Breast epithelium (tissue), 4 donors: ENCODE measurements at places on chromosomes 6 and 20.

GRCh38 chr6:116111552-116112528 is 11.2 kb downstream of the NT5DC1 start:
- DNase-seq: no peak

- DNase-seq: no peak
Measured at GRCh38 chr6:2426561-2427340, 181.3 kb upstream of the GMDS start.

DNA sequence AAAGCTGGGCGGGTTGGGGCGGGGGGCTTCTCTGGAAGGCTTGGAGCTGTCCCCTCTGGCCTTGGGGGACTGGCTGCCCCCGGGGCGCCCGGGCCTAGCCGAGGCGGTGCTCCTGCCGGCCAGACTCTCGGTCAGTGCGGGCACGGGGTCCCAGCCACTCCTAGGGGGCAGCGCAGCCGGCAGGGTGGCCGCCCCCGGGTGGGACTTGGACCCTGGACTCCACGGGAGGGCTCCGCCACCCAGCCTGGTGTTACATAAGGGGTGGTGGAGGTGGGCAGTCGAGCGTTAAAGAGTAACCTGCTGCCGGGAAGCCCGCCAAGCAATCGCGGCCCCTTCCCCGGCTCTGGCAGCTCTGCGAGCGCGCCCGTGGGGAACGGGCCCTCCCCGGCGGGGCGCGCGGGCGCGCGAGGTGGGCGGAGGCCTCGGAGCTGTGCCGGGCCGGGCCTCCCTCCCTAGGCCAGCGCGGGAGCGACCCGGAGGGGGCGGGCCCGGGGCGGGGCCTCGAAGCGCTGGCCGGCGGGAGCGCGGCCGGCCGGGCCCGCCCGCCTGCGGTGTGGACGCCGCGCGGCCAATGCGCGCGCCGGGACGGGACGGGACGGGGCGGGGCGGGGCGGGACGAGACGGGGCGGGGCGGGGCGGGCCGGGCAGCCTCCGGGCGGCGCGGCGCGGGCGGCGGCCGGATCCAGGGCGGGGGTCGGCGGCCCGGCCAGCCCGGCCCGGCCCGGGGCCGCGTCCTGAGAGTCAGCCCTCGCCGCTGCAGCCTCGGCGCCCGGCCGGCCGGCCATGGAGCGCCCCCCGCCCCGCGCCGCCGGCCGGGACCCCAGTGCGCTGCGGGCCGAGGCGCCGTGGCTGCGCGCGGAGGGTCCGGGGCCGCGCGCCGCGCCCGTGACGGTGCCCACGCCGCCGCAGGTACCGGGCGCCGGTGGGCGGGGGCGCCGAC is at the start of gene SLC2A4RG:
SLC2A4RG (plus strand) TSS at position 647 of the 940 bp plus-strand sequence; CDS start at position 784, 137 bp downstream.
- peak; percentile 70 for DNase-seq

- no peak for DNase-seq
Measured at GRCh38 chr6:34234667-34235306, 1.9 kb upstream of the HMGA1 start.

DNA sequence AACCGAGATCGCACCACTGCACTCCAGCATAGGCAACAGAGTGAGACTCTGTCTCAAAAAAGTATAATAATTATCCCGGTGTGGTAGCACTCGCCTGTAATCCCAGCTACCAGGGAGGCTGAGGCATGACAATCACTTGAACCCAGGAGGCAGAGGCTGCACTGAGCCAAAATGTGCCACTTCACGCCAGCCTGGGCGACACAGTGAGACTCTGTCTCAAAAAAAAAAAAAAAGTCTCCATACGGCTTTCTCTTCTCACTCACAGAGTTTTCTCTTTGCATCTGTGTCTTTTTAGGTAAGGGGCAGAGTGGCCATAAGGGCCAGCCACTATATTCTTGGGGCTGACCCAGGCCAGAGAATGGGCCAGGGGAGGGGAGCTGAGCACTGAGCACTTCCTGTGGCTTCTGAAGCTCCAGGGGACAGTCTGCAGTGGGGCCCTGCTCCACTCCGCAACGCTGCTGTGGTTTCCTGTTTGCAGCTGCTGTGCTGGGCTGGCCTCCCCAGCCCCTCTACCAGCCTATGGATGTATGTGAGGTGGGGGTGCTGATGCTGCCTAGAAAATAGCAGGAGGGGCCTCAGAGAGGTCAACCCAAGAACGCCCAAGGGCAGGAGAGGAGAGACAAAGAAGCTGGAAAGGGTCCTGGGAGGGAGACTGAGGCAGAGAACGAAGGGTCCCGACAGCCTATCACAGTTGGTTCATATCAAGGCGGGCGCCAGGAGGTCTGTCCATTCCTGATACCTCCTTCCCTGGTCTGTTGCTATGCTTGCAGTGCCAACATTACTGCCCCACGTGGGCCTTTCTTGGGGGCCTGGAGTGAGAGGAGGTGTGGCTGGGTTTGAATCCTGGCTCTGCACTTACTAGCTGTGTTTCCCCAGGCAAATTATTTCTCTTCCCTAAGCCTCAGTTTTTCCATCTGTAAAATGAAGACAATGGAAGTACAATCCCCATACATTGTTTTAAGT is 16.0 kb downstream of the SLA2 start:
- DNase-seq: no peak

GRCh38 chr6:75450903-75451302 is 42.7 kb downstream of the FILIP1 start:
- DNase-seq: no peak

- DNase-seq: no peak
Measured at GRCh38 chr20:48897305-48898010, 24.1 kb upstream of the ARFGEF2 start.

DNA sequence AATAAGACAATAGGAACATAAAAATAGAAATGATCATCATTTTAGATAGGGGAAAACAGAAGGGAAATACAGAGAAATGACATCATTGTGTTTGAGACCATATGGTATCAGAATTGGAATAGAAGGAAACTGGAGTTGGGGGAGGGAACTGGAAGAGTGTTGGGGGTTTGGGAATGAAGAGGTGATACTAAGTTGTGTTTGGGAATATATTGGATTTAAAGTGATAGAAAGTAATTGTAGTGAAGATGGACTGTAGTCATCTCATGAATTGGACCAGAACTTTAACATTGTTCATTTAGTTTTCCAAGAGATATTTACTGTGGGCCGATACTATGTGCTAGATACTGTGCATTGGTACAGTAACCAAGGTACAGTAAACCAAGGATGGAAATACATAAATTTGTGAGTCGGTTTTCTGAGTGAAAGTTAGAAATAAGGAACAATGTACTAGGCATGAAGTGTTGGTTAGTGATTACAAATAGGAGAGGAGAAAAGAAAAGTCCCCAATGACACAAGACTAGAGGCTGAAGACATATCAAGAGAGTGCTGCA is 32.3 kb downstream of the KCNQ5 start:
- no peak for DNase-seq

GRCh38 chr6:127956956-127957355 is 56.1 kb upstream of the THEMIS start:
- no peak for DNase-seq

- DNase-seq: peak; percentile 92
Measured at GRCh38 chr6:16759646-16760515, 1.4 kb downstream of the ATXN1 start.

DNA sequence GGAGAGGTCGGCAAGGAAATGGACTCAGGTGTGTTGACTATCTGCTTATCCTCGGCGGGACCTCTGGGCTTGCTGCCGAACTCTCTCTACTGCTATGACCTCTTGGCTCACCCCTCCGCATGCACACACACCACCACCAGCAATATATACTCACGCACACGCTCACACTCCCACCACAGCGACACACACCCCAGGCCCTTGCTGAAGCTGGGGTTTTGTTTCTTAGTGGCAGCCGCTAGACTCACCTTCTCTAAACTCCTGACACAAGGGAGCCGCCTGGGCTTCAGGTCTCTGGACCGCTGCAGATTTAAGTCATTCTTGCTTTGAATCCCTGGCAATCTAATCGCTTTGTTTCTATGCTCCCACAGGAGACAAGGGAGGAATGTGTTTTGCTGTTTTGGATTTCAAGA is 59.4 kb upstream of the BACH2 start:
- DNase-seq: no peak

DNA sequence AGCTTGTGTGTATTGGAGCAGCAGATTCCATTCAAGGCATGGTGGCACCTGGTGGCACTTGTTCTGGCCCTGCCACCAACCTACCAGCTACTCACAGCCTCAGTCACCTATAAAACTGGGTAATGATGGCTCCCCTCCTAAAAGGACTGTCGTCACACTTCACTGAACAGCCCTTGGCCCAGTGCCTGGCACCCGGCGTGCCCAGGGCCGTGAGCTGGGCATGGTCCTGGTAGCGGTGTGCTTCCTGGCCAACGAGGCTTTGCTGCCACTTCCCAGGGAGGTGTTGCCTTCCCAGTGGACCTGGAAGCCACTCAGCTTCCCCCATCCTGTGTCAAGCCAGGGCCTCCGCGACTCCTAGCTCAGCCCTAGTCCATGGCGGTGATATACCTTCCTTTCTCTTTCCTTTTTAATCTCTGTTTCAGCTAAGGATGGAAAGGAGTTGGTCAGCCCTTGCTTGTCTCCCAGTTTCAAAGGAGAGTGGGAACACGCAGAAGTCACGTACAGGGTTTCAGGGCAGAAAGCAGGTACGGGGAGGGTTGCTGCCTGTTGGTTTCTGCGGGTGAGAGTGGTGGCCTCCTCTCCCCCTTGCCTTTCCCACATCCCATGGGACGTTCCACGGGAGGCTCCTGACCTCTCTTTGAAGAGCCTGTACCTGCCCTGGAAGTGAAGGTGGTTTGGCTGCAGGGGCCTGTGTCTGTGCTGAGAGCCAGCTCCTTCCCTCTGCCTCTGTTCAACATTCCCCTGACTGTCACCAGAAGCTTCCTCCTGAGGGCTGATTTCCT is 25.5 kb downstream of the ENTPD6 start:
- no peak for DNase-seq

GRCh38 chr6:160042788-160043301 is 74.0 kb downstream of the IGF2R start:
- no peak for DNase-seq

GRCh38 chr20:50058662-50059402 is 54.1 kb downstream of the UBE2V1 start:
- DNase-seq: no peak

DNA sequence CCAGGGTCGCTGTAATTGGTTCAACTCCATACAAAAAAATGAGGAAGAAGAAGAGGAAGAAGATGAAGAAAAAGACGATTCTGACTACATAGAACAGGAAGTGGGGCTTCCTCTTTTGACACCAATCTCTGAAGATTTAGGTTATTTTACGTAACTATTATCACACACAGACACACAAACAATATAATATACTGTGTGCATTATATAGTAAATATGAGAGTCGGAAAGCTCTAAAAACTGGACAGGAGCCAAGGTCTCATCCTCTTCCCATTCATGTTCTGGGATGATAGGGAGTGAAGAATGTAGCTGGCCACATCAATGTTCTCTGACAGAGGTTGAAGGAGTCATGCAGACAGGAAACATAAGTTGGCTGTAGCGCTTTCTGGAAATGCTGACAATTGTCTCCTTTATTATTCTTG is 13.3 kb downstream of the RSPH4A start:
- DNase-seq: no peak

DNA sequence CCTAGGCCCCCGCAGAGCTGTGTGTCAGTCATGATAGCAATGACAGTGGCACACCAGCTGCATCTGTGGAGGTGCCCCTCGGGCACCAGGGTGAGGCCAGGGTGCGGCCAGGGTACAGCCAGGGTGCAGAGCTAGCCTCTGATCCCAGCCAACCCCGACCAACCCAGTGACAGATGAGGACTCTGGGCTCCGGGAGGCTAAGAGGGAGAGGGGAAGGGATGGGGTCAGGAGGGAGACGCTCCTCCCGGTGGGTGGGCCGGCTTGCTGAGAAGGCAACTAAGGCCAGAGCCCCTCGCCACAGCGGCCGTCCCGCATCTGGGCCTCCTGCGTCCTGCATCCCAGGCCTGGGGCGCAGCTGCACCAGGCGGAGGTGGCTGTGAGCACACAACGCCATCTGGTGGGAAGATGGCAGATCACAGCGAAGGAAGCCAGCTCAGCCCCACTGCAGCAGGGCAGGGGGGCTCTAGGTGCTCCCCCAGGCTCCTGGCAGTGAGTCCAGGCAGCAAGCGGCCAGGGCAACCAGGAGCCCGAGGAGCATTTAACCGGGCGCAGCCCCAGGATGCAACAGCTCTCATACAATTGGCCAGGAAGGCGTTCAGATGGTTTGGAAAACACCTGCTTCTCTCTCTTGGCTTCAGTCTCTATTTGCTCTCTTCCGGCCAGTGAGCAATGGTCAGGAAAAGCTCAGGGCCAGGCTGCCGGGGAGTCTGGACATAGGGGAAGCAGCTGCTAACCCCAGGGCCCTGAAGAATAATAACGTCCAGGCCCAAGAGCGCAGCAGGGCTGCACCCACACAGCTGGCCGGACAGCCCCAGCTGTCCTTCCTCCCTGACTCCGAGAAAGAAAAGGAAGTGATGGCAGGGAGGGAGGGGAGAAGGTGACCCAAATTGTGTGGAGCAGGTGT is 169.4 kb downstream of the TAF4 start:
- no peak for DNase-seq

DNA sequence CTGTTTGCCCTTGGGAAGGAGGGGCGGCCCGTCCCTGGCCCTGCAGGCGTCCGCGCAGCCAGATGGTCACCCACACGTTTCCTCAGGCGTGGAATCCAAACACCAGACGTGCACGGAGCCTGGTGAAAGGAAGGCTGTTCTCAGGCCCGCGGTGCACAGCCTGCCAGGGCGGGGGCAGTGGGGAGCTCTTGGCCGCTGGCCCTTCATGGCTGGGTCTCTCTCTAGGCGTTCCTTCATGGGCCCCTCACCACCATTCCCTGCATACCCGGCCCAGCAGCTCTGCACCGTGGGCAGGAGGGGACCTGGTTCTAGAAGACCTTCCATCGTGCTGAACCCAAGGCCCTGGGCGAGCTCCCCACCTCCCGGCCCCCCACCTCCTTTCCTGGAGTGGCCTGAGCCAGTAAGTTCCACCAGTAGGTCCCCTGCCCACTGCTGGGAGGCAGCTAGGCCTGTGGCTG is 30.4 kb upstream of the SMOC2 start:
- no peak for DNase-seq

DNA sequence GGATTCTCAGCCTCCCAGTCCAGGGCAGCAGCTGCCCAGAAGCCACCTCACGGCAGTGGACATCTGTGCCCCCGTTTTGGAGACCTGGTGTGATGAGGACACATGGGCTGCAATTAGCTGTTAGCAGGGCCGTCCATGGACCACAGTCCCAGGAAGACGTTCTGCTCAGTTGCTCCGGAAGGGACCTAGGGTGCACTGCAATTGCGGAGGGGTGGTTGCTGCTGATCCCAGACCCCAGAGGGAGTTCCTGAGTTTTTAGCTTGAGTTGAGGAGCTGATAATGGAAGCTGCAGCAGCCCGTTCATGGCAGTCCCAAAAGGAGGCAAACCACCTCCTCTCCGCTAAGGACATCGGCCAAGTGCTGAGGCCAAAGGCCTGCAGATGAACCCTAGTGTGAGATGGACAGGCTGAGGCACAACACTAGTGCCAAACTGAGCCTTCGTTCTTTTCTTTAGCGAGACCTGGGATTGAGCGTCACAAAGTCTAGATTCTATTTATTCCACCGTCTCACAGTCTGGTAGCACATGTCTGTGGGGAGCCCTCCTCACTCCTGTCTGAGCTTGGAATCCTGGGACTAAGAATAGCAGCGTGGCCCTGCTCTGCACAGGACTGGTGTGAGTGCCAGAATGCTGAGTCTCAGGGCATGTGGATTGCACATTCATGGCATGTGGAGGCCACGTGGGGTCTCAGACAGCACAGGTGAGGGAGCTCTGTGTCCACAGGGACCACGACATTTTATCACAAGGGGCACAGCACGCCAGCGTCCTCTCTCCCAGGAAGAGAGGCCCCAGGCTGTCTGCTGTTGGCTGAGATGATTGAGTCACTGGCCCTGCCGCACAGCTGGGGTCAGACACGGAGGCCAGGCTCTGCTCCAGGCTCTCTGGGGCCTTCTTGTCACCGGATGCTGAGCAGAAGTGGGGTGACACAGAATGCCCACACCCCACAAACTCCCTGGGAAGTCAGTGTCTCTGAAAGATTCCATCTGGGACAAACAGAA is 113.4 kb downstream of the PSMB1 start:
- no peak for DNase-seq
